ENCODE measurements at places on chromosomes 5 and 9.

- no peak for DNase-seq
These were observed 126.9 kb downstream of the PDE4D start for GRCh38 chr5:59766427-59767210.

- DNase-seq = peak; percentile 96
These were observed at the start of gene ATP6V1G1 for GRCh38 chr9:114587345-114588202. TSS of gene ATP6V1G1 (plus strand) at chr9:114587769. CDS start at chr9:114587839, 70 bp downstream.

- no peak for DNase-seq
These were observed 185.7 kb upstream of the GNA14 start for GRCh38 chr9:77833561-77834429.

DNA sequence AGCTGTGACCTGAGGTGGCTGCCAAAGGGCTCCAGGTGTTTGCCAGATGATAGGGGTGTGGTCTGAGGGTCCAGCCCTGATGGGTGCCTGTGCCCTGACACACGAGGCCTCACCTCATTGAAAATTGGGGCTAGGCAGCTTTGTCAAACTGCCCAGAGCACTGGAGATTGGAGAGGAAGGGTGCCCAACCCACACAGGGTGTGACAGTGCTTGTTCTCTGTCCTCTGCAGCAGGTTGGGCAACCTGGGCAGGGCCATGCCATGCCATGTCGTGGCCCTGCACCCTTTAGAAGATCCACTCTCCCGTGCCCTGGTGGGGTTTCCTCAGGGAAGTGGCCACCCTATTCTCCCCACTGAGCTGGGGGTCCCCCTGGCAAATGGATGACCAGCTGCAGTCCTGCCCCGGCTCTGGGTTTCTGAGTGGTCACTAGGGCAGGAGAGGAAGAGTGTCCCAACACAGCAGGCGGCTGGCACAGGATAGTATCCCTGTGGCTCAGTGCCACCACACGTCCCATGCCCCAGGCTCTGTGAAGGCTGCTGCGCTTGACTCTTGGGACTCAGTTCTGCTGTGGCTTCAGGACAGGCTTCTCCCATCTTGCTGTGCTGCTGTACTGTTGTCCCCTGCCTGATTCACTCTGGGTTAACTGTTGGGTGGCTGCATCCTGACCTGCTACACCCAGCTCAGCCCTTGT, 100.8 kb upstream of the PITX1 start:
- DNase-seq = no peak

GRCh38 chr5:84327591-84327990, 57.1 kb downstream of the EDIL3 start:
- no peak for DNase-seq

GRCh38 chr5:177526791-177527190, 10.0 kb upstream of the DDX41 start:
- no peak for DNase-seq

DNA sequence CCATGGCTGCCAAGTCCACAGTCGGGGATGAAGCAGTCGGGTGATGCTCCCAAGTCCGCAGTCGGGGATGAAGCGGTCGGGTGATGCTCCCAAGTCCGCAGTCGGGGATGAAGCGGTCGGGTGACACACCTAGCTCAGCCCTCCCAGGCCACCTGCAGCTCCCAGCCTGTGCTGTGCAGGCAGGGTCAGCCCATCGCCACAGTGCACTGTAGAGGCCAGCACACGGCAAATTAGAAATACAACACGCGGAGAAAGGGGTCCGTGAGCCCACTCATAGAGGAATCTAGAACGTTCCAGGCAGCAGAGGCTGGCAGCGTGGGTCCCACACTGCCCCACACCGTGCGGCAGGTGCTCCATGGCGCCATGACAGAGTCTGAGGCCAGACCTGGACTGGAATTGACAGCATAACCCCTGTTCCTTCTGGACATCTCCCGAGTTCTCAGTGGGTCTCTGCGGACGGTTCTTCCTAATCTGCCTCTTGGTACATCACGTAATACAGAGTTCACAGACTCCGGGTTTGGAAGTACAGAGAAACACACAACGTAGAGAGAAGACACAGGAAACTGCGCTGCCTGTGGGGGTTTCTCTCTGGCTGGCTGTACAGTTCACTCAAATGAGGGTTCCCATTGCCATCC, 7.7 kb upstream of the EXOC3 start:
- DNase-seq = peak; percentile 10

DNA sequence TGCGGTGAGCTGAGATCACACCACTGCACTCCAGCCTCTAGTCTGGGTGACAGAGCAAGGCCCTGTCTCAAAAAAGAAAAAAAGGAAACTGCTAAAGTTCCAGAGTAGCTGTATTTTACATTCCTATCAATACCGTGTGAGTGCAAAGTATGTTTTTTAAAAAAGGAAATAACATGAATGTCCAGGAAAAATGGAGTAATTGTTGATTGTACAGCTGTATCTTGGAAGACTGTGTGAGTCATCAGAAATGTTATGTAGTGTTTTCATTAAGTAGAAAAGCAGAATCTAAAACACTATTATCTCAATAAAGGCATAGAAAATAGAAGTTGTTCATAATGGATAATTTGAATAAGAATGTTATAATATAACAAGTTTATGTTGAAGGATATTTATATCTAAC, 53.9 kb downstream of the ZCCHC7 start:
- no peak for DNase-seq

GRCh38 chr5:14491015-14491915, 90.3 kb upstream of the OTULINL start:
- no peak for DNase-seq

DNA sequence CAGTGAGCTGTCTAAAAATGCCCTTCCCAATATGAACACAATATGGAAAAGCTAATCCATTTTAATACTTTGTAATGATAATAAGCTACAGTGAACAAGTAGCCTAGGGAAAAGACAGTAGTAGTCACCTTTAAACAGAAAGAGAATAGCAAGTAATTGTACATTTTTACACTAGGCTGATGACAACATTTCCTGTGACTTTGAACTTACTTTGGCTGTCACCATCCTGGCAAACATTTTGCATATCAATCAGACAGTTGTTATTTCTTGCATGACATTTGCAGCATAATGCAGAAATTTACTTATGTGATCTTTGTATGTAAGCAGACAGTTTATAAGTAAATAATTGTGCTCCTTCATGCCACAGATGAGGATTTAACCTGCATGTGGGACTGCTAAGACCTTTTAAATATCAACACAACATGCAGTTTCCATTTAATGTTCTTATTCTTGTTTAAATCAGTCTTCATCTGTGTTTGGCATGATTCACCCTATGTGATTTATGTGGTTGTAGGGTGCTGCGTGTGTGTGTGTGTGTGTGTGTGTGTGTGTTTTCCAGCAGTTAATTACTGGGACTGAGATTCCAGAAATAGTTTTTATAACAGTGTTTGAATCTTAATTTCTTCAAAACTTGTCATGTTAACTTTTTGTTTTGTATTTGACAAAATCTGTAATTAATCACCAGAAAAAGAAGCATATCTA, 997.1 kb upstream of the ARRDC3 start:
- no peak for DNase-seq

DNA sequence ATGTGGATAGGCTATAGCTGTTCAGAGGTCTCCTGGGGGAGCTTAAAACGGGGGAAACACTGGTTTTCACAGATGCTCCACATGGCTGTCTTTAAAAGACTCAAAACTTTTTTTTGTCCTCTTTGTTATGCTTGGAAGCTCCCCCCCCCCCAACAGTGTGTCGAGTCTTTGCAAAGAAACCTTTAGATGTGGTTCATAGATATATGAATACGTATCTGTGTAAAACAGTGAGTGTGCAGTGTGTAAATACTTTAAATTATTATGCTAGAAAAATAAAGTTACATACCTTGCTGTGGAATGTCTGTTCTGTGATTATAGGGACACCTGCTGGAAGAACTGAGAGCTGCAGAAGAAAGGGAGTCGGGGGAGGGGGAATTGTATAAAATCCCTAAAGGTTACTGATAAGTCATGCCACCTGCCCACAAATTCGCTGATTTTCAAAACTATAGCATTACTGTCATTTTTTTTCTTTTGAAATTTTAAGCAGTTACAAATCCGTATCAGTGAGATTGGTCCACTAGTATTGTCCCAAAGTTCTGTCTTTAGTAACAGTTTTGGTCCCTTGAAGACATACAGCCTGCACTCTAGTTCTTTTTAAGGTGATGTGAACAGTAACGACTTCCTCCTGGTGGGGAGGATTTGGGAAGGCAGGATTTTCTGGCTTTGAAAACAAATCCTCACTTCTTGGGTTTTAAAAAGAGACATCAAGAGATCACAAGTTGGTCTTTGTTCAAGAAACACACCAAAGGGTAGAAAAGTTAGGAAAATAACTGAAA, 22.9 kb downstream of the RGMB start:
- no peak for DNase-seq

GRCh38 chr5:158531860-158532259, 567.9 kb downstream of the EBF1 start:
- no peak for DNase-seq

GRCh38 chr9:31393240-31393639, 991.2 kb upstream of the ACO1 start:
- DNase-seq = no peak

DNA sequence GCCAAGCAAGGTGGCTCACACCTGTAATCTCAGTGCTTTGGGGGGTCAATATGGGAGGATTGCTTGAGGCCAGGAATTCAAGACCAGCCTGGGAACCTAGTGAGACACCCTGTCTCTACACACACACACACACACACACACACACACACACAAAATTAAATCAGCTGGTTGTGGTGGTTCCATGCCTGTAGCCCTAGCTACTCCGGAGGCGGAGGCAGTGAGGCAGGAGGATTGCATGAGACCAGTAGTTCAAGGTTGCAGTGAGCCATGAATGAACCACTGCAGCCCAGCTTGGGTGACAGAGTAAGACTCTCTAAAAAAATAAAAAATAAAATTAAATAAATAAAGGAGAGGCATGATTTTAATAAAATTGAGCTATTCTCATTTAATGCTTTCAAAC, 13.1 kb downstream of the CEMIP2 start:
- DNase-seq = no peak

- no peak for DNase-seq
These were observed 26.0 kb downstream of the SKP2 start for GRCh38 chr5:36177715-36178523.

- DNase-seq = no peak
These were observed 100.3 kb downstream of the MUSK start for GRCh38 chr9:110768886-110769285.

DNA sequence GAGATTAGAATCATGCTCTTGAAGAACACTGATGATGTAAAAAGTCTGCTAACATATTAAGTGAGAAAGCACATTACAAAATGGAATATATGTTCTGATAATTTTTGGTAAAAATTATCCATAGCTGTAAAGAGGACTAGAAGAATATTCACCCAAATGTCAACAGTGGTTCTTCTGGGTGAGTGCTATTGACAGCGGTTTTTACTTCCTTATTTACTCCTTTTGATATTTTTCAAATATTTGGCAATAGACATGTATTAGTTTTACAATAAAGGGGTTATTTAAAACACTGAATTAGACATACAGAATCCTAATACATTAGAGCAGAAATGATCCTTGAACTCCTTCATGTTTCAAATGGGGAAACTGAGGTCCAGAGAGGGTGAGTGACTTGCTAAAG, 26.9 kb upstream of the MEGF9 start:
- DNase-seq = no peak

DNA sequence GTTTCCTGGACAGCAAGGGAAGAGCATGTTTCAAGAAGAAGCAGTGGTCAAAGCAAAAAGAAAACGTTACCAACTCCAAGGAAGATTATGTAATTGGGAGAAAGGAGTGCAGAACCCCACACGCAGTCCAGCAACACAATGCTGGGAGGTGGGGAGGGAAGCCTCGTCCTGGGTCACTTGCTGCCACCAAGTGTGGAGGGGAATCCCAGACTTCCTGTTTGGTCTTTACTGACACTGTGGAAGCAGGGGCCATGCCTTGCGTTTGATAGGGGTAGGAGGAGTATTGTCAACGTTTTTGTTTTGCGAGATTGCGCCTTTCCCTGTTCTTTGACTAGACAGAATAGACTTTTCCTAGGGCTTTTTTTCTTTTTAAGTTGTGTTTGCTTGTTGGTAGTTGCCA, 421.0 kb downstream of the KDM4C start:
- DNase-seq = no peak

- DNase-seq = no peak
These were observed 23.9 kb downstream of the ZNF474 start for GRCh38 chr5:122153230-122153629.

- no peak for DNase-seq
These were observed 847.3 kb downstream of the MAT2B start for GRCh38 chr5:164352695-164353094.

GRCh38 chr9:37066139-37066725, 32.2 kb upstream of the PAX5 start:
- peak; percentile 20 for DNase-seq
